GM20000 (cell line): ENCODE measurements at places on chromosomes 2 and 18.

DNA sequence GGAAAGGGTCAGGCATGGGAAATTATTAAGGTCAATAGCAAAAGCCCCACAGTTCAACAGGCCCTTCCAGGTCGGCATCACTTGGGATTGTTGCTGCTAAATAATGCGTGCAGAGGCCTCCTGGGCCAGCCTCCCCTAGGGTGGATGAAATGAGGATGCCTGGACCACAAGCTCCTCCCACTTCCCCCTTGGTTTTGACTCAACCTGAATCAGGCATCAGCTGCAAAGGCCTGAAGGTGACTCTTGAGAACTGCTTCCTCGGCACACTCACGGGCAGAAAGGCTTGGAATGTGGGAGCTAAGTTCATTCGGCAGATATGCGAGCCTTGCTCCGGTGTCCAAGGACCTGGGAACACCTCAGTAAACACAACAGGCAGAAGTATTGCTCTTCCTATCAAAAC is 69.3 kb downstream of the MBP start:
- peak; percentile 78 for DNase-seq

DNA sequence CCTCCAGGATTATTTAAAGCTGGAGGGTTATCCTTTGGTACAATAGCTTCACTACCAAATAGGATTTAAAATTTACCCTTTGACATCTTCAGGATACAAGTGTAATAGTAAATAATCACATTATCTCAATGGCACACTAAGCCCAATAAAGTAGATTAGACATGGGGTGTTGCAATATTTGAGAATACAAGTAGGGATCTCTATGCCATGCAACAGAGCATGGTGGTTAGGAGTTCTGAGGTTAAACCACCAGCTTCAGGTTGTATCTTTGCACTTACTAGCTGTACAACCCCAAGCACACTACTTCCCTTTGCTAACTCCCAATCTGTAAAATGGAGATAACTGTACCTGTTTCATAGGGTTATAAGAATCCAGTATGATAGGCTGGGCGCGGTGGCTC is 6.2 kb downstream of the MBD2 start:
- no peak for DNase-seq

DNA sequence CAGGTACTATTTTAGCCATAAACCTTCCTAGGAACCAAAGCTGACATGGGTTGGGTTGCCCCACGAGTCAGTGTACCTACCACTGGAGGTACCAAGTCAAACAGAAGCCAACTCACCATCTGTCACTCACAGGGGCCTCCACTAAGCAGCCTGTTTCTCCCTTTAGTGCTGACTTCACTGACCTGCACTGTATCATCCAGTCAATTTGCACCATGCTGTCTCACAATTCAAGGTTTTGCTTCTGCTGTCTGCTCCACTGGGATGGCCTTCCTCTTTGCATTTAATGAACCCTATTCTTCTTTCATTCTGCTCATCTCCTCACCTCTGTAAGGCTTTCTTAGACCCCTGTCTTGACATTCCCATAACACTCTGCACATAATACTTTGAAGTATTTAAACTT is 47.2 kb downstream of the EIF2AK3 start:
- no peak for DNase-seq

DNA sequence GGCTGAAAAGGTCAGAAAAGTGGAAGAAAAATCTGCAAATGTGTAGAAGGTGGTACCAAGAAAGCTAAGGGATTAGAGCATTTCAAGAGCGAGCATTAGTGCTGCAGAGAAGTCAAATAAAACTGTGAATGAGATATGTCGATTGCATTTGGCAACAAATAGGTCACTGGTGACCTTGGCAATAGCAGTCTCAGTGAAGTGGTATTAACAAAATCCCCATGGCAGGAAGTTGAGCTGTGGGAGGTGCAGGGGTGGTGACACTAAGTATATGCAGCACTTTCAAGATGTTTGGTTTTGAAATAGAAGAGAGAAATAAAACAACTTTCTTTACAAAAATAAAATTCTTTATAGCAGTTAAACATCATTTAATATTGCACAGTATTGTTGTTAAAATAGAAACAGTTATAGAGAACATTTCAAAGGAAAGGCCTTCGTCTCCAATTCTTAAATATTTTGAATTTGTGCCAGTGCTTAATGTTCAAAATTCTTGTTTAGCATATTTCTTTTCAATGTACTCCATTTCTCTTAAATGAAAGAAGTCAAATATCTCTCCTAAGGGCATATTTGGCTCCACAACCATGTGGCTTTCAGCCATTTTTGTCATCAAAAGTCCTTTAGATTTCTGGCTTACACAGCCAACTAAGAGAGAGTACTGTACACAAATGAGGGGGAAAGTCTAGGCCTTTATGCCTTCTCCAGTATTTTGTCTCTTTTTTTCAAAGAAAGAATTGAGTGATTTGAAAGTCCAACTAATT is 443.0 kb upstream of the MMADHC start:
- no peak for DNase-seq

DNA sequence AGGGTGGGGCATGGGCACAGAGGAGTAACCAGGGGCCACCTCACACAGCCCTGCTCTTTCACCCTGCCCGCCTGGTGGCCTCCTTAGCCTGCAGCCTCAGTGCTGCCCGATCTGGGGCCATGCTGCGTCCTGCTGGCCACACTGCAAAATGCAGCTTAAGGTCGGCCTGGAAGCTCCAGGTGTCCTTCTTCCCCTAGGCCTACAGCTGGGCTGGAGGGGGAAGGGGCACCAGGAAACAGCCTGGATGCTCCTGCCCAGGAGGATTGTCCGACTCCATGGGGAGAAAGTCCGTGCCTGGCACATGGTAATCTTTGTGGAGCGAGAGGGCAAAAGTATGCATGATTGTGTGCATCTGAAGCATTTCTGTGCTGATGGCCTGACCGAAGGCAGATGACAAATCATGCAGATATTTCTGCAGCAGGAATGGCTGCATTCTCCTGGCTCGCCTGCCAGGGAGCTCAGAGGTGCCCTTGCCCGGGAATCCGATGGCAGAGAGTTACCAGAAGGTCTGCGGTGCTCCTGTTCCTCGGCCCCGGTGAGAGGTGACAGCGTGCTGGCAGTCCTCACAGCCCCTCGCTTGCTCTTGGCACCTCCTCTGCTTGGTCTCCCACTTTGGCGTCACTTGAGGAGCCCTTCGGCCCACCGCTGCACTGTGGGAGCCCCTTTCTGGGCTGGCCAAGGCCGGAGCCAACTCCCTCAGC is 12.8 kb upstream of the ALPP start:
- DNase-seq, result no peak

- DNase-seq, result peak; percentile 76
Observed at GRCh38 chr2:178530625-178531142, 50.4 kb downstream of the PLEKHA3 start.

DNA sequence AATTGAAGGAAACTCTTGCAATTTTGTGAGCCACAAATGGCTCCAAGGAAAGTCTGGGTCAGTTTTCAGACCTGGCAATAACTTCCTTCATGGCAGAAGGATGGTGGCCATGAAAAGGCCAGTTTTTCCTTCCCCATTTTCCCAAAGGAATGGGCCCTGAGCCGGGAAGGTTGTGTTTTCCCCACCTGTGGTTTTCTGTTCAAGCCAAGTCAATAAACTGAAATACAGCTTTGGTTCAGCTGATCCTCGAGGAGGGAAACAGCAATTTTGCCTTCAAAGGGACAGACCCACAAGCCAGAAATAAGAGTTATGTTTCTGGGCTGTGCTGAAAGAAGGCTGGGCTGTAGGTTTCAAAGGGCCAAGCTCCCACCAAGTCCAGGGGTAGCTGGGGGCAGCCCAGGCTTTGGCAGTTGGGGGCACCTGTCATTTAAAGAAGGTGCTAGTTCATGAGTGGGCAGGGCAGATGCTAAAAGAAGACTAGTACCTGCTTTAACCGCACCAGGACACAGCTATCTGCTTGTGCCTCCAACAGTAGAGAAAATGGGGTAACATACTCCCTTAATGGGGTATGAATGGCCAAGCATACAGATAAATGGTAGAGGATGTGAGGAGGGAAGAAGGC is 97.0 kb downstream of the TTC32 start:
- no peak for DNase-seq
